ENCODE measurements at places on chromosomes 3 and 15.

DNA sequence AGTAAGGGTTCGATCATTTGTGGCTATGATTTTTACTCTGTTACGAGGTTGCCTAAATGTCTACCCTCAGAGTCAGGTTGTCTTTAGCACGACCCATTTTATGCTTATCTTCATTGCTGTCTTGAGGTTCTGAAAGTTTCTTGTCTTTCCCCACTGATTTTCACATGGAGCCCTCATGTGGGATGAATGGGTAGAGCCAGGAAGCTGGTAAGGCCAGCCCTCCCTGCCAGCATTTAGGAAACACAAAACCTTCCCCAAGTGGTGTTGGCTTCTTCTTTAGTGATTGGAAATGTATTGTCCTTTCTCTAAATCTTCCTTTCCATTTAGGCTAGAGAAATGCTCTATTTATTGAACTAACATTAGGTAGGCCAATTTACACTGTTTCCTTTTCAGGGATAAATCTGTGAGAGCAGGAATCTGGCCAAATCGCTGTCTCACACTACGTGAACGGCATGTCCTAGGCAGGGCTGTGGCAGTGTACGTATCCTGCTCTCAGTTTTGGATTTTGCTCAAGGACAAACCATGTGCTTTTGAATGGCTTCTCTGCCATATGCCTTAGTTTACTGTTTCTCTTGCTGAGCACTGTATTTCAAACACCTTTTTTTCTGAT, 43.7 kb downstream of the MYZAP start:
- DNase-seq: no peak

- DNase-seq: no peak
These were observed 45.1 kb upstream of the EPHB1 start for GRCh38 chr3:134749802-134750553.

DNA sequence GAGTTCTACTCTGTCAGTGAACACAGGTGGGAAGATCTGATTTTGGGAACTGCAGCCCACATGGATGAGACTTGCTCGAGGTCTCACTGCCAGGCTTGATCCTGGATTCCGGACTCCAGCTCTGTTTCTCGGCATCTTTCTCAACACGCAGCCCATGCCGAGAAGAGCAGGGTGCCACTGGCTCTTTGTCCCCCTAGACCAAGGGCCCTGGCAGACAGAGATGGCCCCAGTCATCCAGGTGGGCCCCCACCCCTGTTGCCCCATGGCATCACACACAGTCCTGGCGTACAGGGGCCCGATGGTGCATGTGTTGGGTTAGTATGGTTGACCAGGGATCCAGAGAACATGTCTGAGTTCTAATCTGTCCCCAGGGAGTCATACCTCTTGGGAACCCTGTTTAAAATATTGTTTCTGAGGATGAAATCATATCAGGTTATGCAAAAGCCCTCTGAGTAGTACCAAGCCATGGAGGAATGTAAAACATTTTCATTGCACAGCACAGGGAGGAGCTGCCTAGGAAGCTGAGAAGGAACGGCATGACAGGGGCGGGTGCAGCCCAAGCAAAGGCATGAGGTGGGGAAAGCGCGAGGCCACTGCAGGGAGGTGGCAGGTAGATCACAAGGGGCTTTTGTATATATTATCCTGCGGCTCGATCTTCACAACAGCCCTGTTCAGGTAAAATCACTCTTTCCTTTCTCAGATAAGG, 320.6 kb downstream of the UACA start:
- DNase-seq: no peak

GRCh38 chr15:58268746-58269267, 130.6 kb downstream of the AQP9 start:
- DNase-seq: no peak

DNA sequence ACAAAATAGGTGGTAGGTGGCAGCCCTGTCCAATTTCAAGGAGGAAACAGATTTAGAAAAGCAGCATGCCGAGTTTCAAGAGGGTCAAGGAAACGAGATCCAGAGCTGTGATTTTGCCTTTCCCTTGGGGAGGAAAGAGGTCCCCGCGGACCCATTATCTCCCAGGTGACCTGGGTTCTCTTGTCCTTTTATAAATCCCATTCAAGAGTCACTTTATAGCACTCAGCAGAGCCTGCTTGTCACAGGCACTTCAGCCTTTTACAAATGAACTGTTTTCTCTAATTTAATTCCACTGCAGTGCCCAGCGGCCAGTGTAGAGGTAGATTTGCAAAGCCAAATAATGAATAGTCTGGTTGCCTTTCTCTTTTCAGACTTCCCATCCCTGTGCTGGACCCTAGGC, 99.9 kb downstream of the CD47 start:
- DNase-seq: no peak

- no peak for DNase-seq
These were observed 17.3 kb upstream of the STAC start for GRCh38 chr3:36362973-36363372.

DNA sequence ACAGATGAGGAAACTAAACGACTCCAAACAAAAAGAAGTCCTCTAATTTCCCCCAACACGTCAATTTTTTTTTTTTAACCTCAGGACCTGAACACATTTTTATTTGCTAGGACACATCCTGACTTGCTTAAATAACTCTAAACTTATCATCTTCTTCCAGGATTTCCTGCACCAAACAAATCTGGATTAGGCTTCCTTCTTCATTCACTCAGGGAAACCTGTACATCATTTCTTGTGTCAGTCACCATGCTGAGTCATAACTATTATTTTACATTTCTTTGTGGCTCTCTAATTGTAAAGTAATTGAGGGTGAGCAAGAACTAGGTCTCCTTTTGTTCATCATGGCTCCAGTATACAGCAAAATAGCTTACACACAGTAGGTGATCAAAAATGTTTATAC, 433.4 kb upstream of the GBE1 start:
- DNase-seq: no peak

GRCh38 chr3:106209482-106209881, 340.7 kb upstream of the CBLB start:
- DNase-seq: no peak

- peak; percentile 79 for DNase-seq
These were observed 52.1 kb downstream of the ITGB5 start for GRCh38 chr3:124834723-124835718.

- DNase-seq: no peak
These were observed 48.8 kb upstream of the HEG1 start for GRCh38 chr3:125104639-125105038.

- no peak for DNase-seq
These were observed 249.7 kb upstream of the CNTN4 start for GRCh38 chr3:1848935-1849334.

- no peak for DNase-seq
These were observed 126.1 kb downstream of the VGLL4 start for GRCh38 chr3:11517601-11518000.

GRCh38 chr3:153625506-153625905, 463.5 kb downstream of the RAP2B start:
- DNase-seq: no peak

- DNase-seq: no peak
These were observed 228.7 kb downstream of the VPS13C start for GRCh38 chr15:61831505-61831921.

DNA sequence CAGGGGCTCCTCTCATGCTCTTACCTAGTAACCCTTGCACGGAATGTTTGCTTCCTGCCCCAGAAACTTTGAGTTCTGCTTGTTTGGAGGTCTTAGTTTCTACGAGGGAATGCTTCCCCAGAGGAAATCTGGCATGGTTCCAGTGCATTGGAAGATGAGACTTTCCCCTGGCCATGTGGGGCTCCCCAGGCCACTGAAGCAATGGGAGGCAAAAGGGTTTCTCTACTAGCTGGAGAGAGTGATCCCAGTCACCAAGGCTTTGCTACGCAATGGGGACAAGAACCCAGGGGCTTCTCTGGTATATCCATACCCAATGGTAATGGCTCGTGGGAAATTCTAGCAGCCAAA, 44.2 kb upstream of the RPL32 start:
- no peak for DNase-seq

- no peak for DNase-seq
These were observed 6.3 kb downstream of the PDZRN3 start for GRCh38 chr3:73618461-73618860.

- no peak for DNase-seq
These were observed 208.4 kb upstream of the KBTBD8 start for GRCh38 chr3:66789580-66790237.

DNA sequence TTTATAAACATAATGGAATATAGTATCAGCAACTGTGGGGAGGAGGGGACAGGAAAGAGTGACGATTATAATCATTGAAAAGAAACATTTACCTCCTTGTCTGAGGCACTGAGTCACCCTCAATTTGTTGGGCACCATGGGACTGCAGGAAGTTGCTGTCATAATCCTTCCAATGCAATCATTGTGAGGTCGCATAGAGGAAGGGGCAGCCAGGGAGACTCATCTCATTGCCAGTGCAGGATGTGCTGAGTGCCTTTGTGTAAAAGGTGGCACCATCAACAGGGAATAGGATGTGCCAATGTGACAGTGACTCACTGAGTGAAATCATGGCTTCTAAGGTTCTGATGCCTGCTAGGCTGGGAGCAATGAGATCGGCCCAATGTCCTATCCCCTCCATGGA, 300.4 kb upstream of the ADAMTS9 start:
- DNase-seq: no peak

DNA sequence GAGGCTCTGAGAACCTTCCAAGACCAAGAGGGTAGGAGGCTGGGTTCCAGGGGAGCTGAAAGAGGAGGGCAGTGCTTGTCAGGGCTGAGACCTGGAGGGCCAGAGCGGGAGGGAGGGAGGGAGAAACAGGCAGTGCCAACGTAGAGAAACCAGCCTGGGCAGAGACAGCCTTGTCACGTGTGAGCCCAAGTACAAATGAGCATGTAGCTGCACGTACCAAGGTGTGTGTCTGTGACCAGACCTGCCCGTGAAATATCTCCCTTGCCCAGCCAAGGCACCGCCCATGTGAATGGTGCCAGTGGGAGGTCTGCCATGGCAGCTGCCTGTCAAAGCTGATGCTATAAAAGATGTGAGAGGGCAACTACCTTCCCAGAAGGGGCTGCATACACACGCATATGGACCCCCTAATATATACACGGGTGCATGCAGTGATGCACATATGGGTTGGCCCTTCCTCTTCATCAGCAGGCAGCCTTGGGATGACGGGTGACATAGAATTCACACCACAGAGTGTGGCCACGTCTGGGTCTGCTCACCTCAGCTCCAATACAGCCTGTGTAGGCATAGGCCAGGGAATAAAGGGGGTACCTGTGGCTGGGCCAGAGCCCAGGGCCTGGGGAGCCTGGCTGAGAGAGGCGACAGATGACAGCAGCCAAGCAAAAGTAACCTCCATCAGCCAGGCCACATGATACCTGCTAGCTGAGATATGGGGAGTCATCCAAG, 7.8 kb upstream of the CTDSPL start:
- no peak for DNase-seq

- DNase-seq: no peak
These were observed 424.2 kb upstream of the WNT5A start for GRCh38 chr3:55911266-55911665.

GRCh38 chr15:44033894-44034293, 161.2 kb downstream of the FRMD5 start:
- DNase-seq: peak; percentile 21

GRCh38 chr15:92900731-92901071, 577 bp downstream of the CHD2 start:
- no peak for DNase-seq

GRCh38 chr3:14203521-14204079, 25.0 kb downstream of the LSM3 start:
- DNase-seq: peak; percentile 77

DNA sequence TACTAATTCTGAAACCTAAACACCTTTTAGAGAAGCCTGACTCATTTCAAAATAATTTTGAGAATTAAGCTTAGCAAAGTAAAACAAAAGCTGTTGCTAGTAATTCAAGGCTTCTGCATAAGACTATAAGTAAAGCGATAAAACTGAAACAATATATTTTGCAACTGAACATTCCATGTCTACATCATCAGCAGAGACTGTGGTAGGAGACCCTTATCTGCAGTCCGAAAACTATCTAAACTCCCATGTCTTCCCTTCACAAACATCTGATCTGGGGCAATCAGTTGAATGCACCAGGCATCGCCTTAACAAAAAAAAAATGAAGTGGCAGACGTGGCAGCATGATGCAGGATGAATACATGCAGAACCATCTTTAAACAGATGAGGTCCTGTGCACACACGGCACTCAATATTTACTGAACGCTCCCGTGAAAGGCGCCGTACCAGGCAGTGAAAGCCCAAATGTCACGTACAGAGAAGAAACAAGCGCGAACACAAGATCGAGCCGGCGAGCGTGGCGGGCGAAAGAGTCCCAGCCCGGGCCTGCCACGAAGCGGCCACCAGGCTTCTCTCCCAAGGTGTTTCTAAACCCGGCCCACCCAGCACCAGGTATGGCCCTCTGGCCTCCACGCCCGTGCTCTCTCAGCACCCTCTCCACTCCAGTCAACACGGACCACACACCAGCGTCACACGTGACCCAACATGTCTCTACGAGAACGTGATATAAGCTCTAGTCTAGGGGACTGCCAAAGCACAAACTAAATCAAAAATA, 63.0 kb downstream of the CHSY1 start:
- no peak for DNase-seq

- DNase-seq: no peak
These were observed 183.8 kb upstream of the MCTP2 start for GRCh38 chr15:94047566-94047965.

- no peak for DNase-seq
These were observed 7.2 kb upstream of the LAMB2 start for GRCh38 chr3:49140080-49140479.

DNA sequence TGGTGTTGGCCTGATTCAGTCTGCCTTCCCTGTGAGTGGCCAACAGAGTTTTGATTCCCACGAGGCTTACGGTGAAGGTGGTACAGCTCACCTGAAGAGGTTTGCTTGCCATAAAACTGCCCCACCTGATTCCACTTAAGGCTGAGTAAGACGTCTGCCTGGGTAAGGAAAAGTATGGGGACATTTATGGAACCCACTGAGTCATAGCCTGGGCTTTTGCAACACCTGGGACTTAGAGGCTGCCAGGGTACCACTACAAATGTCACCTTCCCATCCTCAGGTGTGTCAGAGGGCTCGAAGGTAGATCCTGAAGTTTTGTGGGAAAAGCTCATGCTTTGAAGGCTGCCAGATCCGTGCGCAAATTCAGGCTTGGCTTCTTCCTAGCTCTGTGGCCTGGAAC, 56.9 kb upstream of the SLCO2A1 start:
- DNase-seq: no peak

DNA sequence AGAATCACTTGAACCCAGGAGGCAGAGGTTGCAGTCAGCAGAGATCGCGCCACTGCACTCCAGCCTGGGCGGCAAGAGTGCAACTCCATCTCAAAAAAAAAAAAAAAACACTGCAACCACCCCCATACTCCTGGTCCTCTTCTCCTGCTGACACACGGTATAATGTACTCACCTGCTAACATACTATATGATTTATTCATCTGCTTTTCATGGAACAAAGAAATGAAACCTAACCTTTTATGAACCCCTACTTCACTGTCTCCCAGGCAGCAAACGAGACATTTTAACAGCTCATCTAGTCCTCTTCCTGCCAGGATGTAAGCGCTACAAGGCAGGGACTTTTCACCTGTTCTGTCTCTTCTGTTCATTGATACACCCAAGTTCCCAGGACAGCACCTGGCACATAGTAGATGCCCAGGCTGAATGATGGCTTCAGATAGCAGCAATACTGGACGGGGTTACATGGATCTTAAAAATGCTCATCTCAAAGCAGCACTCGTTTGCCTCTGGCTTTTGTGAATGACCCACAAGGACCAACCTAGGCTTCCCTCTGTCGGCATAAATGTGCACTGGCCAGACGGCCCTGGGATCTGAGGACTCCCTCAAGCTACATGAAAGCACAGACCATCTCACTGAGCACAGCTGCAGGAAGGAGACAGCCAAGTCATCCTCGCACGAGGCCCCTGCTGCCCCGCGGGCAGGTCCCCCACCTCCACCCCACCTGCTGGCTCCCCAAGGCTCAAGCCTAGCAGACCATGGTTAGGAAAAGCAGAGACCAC, 20.3 kb downstream of the XXYLT1 start:
- DNase-seq: no peak

All from tibial artery (tissue), 4 donors.